ENCODE measurements at places on chromosomes 1 and 21.

- no peak for DNase-seq
Observed at GRCh38 chr1:214439352-214440119, 111.9 kb downstream of the PTPN14 start.

GRCh38 chr1:52904927-52905698, 16.4 kb downstream of the ECHDC2 start:
- DNase-seq: peak; percentile 50

DNA sequence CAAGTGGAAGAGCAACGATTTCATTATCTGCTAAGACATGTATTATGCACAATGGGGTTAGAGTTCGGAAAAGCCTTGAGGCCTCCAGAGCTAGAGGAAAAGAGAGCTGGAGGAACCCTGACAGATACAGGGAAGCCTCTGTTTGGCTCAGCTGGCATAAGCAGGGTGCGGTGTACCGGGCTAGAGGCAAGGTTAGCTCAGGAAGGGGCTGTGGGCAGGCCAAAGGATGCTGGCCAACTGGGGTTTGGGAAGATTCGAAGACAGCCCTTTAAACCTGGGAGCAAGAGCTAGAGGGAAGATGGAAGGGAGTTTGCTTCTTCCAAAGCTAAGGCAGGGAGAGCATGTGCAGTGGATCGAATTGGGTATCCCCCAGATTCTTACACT, 107.6 kb upstream of the TLR5 start:
- DNase-seq: no peak

GRCh38 chr1:169527451-169528214, 41.9 kb upstream of the SLC19A2 start:
- DNase-seq: no peak

DNA sequence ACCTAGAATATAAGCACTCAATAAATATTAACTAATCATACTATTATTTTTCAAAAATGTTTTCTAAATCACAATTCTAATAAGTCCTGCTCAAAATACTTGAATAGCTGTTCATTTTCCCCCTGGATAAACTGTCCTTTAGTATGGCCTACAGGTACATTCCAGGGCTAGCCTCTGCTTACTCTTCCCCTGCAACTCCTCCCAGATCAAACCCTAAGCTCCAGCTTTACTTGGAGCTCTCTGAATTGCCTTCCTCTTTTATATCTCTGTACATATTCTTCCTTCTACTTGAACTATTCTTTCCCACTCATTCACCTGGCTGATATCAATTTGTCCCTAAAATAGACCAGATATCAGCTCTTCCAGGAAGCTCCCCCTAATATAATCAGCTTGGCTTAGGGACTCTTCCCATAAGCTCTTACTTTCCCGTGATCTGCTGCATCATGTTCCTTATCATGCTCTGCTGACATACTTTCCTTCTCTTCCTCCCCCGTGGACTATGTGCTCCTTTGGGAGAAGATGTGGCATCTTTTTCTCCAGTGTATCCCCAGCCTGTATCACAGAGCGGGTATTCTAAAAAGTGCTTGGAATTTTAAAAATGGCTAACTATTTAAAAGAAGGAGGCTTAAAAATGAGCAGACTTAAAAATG, 43.1 kb upstream of the PIGC start:
- no peak for DNase-seq

GRCh38 chr1:109298666-109299557, 7.9 kb downstream of the MYBPHL start:
- DNase-seq: no peak

GRCh38 chr1:54668567-54668966, 27.0 kb downstream of the MROH7 start:
- no peak for DNase-seq

DNA sequence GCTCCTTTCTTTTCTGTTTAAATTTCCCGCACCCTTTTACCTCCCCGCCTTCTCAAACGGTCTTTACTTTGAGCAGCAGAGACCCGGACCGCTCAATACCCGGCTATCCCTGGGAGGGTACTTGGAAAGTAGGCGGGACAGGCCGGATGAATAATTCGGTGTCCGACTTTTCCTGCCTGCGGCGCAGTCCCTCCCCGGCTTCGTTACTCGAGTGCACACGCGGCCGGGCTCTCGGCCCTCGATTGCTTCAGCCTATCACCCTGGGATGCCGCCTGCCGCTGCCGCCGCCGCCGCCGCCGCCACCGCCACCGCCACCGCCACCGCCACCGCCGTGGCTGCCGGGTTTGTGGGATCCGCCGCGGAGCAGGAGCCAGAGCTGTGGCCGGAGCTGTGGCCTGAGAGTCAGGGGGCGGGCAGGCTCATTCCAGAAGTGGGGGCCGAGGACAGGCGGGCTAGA, 382 bp upstream of the RASAL2 start:
- DNase-seq: peak; percentile 58

DNA sequence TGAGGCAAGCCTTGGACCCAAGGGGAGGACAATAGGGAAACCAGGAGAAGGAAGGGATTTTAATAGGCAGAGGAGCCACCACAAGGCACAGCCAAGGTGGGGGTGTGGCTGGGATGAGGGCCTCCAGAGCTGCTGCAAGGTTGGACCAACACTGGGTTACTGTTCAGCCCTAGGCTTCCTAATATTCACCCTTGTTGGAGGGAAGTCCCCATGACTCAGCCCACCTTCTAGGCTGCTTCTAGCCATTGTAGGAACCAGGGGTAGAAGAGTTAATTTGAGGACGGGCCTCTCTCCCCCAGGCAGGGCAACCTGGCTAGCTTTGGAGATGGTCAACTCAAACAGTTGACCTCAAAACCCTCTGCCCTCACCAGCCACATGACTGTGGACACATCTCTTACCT, 59.5 kb downstream of the KCNN3 start:
- DNase-seq: no peak

- DNase-seq: no peak
Observed at GRCh38 chr1:70667494-70668170, 256.6 kb downstream of the CTH start.

DNA sequence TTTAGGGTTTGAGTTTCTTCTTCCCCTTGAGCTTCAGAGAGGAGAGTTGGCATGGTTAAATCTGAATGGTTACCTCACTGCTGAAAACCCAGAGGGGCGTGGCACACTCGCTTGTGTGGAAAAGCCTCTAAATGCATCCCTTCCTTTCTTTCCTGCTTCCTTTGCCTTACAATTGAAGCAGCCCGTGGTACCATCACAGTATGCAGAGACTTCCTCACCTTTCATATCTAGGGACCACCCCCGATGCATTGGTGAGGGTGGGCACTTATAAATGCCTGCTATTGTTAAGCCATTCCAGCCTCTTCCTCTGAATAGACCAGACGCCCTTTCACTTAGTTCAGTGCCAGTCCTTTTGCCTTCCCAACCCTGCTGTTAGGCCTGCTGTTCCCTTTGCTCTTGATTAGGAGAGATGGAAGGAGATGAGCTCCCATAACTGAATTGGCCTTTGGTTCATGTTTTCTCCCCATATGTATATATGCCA, 21.9 kb upstream of the LAX1 start:
- no peak for DNase-seq

- no peak for DNase-seq
Observed at GRCh38 chr1:113812661-113813135, 422 bp upstream of the RSBN1 start.

- no peak for DNase-seq
Observed at GRCh38 chr1:214208460-214208859, 72.5 kb upstream of the SMYD2 start.

GRCh38 chr1:21469581-21469980, 29.6 kb downstream of the NBPF3 start:
- no peak for DNase-seq

DNA sequence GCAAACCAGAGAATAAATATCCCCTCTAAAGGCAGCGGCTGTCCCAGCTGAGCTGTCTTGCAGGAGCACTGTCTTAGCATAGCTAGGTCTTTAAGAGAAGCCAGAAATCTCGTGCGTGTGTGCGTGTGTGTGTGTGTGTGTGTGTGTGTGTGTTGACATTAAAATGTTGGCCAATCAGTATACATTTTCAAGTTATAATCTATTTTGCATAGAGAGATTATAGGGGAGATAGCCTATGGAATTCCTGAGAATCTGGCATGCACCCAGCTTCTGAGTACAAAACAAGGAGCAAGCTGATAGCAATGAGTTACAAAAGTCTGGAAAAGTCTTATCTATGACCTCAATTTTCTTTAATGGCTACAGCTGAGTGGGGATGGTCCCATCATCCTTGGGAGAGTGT, 17.7 kb downstream of the METTL13 start:
- DNase-seq: no peak

- DNase-seq: no peak
Observed at GRCh38 chr1:165703648-165704047, 5.3 kb upstream of the ALDH9A1 start.

GRCh38 chr1:199123615-199124014, 484.8 kb downstream of the PTPRC start:
- no peak for DNase-seq

DNA sequence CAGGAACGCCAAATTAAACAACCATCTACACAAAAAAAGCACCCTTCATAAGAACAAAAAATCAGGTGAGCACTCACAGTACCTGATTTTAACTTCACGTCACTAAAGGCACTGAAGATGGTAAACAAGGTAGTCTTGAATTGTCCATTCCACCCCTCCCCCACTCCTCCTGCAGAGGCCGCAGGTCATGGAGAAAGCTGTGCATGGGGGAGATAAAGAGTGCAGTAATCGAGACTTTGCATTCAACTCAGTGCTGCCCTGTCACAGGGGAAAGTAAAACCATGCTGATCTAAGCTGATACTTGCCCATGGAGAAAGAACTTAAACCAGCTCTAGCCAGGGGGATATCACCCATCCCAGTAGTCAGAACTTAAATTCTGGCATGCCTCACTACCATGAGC, 61.4 kb upstream of the LRIF1 start:
- DNase-seq: no peak

DNA sequence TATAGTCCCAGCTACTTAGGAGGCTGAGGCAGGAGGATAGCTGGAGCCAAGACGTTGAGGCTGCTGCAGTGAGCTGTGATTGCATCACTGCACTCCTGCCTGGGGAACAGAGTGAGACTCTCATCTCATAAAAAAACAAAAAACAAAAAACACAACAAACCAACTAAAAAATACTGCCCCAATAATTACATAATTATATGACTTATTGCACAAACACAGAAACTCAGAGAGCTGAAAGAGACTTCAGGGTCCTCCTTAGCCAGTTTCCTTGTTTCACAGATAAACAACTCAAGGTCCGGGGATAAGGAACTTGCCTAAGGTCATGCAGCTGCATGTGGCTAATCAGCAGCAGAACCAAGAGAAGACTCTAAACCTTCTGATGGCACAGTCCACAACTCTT, 11.9 kb downstream of the EXTL2 start:
- no peak for DNase-seq

GRCh38 chr1:66599346-66599745, 65.4 kb downstream of the SGIP1 start:
- DNase-seq: no peak

DNA sequence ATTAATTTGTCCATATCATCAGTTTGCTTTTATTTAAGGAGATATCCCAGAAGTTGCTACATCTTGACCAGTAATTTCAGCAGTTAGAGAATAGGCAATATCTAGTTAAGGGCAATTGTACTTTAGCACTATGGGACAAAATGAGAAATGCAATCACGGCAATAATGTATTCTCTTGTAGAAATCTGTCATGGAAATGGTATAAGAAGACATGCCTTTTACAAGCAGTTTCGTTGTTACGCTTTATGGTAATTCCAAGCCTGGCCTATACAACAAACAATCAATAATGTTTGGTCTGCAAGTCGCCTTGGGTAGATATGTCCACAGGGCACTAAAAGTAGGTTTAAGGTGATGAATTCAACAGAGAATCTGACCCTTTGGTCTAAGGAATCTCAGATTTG, 1.2 kb upstream of the NOS1AP start:
- DNase-seq: no peak

- no peak for DNase-seq
Observed at GRCh38 chr1:84376000-84376910, 22.0 kb upstream of the DNASE2B start.

- no peak for DNase-seq
Observed at GRCh38 chr1:225940385-225941151, 452 bp downstream of the LEFTY2 start.

DNA sequence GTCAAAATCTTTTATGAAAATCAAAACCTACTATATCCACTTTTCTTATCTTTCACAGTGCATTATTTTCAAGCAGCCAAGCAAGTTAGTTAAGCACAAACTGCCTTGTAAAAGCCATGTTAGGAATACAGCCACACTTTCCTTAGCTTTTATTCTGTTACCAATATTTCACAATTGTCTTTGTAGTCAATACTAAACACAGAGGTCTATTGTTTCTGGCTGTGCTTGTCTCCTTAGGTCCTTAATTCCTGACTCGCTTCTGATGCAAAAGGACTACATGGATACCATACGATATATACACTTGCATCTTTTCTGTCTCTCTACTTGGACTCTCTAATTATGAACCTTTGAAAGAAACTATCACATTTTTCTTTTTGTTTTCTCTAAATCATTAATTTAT, 331.8 kb downstream of the NEGR1 start:
- DNase-seq: no peak

GRCh38 chr1:64841330-64842065, 96.6 kb downstream of the RAVER2 start:
- DNase-seq: no peak

GRCh38 chr1:238340989-238341388, 450.3 kb upstream of the ZP4 start:
- DNase-seq: no peak

DNA sequence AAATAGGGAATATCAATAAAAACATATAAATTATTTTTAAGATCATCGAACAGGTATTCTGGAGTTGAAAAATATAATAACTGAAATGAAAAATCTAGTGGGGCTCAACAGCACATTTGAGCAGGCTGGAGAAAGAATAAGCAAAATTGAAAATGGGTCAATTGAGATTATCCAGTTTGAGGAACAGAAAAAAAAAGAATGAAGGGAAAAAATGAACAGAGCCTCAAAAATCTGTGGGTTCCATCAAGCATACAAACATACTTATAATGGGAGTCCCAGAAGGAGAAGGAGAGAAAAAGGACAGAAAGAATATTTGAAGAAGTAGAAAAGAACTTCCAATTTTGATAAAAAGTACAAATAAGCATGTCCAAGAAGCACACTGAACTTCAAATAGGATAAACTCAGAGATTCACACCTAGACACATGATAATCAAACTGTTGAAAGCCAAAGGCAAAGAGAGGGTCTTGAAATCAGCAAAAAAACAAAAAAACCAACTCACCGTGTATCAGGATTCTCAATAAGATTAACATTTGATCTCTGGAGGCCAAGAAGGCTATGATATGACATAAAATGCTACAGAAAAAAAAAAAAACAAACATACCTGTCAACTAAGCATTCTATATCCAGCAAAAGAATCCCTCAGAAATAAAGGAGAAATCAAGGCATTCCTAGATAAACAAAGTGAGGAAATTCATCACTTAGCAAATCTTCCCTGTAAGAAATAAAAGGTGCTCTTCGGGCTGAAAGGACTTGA, 5.4 kb upstream of the COQ8A start:
- DNase-seq: no peak

GRCh38 chr1:218525031-218525430, 179.9 kb downstream of the TGFB2 start:
- no peak for DNase-seq

DNA sequence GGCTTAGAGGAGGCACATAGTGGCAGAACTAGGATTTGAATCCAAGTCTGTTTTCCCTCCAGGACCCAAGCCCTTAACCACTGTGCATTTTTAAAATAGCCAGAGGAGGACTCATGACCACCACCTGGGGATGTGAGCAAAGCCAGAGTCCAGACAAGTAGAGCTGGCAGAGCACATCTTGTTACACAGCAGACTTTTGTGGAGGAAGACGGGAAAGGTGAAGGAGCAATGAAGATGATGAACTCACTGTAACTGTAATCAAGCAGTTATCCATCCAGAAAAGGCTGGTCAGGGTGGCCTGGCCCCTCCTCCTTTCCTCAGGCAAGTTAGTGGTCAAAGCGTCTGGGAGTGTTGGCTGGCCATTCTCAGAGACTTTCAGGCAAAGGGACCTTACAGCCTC, 50.9 kb downstream of the SLC44A3 start:
- no peak for DNase-seq
